G401 (cell line): ENCODE measurements at places on chromosomes 5 and 9.
A peak's percentile ranks its signal among the peaks of the same experiment; 100 is the strongest.

- no peak for DNase-seq
Observed at GRCh38 chr5:133687212-133688061, 75.1 kb upstream of the FSTL4 start.

- DNase-seq = no peak
Observed at GRCh38 chr5:140213370-140213983, 38.5 kb downstream of the CYSTM1 start.

DNA sequence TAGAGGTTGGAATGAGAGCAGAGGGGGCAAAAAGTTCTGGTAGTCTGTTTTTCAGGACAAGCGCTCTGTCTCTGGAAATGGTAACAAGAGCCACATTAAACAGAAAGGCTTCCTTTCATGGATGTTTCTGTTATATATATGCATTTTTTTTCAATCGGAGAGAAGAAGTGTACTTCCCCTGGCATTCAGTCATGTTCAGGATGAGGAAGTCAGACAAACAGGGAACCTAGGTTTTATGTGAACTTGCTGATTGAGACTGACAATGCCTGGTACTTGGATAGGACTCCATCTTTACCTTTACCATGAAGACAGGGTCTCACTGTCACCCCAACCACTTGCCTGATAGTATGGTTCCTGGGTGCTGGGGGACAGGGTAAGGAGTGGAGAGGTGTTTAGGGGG lies 30.1 kb upstream of the ZBED3 start:
- DNase-seq = no peak

DNA sequence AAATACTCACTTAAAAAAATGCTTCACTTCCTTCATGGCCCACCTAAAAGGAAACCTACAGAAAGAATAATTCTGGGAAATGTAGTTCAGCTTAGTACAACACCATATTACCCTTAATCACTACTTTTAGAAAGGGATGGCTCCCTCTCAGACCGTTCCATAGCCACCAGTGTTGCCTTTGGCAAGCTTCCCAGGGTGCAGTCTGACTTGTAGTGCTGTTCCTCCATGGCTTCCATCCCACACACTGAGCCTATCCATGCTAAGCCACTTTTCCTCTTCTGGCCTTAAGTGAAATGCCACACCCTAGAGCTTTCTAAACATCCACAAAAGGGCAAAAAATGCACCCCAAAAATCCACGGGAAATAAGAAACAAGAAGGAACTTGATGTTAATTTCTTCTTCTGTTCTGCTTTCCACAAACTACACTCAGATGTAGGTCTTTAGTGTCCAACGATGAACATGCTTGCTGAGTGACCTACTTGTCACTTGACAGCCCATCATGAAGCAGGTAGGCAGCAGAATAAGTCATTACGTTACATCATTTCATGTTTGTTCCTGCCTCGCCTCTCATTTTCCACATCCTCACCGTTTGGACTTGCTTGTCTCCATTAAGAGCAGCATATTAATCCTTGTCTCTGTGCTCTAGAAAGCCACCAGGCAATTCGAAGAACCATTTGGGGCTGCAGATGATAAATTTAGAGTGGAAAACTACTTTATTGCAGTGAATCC lies 391.1 kb upstream of the GRAMD2B start:
- peak; percentile 39 for DNase-seq

- no peak for DNase-seq
Observed at GRCh38 chr5:126875303-126875785, 98.4 kb downstream of the LMNB1 start.

DNA sequence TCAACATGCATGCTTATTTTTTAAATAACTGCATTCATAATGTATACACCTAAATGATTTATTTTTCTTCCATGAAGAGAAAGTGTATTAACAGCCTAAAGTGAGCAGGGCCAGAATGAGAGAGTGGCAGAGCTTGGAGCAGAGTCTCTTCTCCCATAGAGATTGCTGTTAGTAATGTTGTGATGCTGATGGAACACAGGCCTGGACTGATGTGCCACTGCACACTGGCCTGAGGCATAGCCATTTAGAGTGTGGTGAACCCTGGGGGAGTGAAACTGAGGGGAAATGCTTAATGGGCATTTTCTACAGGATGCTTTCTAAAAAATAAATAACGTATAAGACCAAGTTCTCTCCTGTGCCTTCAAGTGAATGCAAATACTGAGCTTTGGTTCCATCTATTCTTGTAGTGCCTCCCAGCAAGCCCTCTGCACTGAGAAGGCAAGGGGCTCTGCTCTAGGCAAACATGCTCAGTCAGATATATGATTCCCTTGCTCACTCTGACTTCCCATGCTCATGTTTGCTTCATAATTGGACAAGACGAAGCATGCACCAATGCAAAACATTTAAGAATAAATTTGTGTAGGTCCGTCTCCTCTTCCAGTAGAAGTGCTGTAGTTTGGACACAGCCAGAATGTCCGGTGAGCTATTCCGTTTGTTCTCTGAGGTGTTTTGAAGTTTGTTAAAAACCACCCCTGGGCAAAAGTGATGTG lies 185.7 kb downstream of the PBX3 start:
- no peak for DNase-seq

DNA sequence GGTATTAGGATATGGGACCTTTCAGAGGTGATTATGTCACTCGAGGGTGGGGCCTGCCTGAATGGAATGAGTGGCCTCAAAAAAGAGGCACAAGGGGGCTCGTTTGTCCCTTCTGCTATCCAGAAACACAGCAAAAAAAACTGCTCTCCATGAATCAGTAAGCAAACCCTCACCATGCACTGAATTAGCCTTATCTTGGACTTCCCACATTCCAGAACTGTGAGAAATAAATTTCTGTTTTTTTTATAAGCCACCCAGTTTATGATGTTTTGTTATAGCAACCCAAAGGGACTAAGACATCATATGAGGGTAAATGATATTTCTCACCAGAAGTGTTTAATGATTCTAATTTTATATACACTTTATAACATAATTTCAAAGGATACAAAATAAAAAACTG lies 476.6 kb upstream of the EDIL3 start:
- DNase-seq = no peak

GRCh38 chr5:116672203-116672602 lies 97.6 kb upstream of the SEMA6A start:
- no peak for DNase-seq

DNA sequence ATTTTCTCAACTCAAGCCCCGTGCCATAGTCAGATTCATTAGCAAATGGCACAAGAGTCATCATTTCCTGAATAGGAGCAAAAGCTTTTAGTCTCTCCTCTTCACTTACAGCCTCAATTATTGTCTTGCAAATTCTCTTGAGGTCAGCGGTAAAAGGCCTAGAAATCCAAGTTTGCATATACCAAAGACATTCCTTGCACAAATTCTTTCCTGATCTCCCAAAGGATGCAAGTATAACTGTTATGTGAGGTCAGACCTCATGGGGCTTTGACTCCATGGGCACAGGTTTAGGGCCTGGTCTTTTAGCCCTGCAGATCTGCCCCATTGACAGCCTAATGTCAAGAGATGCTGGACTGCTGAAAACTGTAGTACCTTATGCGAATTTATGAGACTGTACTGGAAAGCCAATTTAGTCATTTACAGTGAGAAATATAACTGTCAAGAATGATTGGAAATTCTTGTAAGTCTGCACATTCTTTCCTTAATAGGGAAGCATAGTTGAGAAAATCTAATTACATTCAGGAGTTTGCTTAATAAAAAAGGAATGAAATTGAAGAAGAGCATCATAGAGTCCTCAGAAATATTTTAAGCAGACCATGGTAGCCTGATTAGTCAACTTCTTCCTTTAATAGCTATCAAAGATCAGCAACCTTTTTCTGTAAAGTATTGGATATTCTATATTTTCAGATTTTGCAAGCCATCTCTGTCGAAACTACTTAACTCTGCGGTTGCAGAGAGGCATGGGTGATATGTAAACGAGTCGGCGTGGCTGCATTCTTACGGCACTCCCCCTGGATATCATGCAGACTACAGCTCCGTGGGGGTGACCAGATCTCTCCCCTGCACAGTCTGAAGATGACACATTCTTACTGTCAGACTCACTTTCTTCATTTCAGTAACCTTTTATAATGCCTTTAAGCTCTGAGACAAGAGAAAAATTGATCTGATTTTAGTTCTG lies 45.2 kb downstream of the GCNT4 start:
- peak; percentile 80 for DNase-seq

DNA sequence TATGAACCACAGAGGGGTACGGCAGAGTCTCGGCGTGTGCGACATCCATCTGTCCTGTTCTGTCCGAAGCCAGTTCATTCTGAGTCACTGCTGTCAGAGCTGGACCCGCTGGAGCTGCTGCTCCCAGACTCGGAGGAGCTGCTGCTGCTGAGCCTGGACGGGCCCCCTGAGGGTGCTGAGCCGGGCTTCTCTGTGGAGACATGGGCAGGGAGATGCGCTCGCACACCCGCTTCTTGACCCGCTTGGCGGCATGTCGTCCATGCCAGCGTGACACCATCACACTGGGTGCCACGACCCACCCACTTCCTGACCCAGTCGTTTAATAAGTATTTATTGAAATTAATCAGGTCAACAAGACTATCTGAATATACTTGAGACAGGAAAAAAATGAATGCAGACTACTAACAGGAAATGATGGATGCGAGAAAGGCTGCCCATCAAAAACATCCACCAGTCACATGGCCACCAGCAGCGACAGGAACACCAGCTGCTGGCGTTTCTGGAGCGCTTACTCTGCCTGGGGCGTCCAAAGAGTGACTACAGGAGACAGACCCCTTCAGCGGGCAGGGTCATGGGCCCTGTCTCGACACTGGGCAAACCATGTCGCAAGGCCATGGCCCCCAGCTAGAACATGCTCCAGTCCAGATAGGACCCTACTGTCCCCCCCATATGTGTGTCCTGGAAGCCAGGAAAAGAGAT lies 8.4 kb downstream of the BRD3OS start:
- DNase-seq = no peak

- no peak for DNase-seq
Observed at GRCh38 chr5:136328097-136328496, 37.2 kb downstream of the TRPC7 start.

GRCh38 chr5:126972062-126972895 lies 58.1 kb downstream of the MARCHF3 start:
- no peak for DNase-seq
